Stimulated activated CD8-positive, alpha-beta memory T cell treated with anti-CD3 and anti-CD28 coated beads, Interleukin-2, amount 100 ng/mL, for 48 hours (primary cell): ENCODE measurements at places on chromosomes 5 and 9.

DNA sequence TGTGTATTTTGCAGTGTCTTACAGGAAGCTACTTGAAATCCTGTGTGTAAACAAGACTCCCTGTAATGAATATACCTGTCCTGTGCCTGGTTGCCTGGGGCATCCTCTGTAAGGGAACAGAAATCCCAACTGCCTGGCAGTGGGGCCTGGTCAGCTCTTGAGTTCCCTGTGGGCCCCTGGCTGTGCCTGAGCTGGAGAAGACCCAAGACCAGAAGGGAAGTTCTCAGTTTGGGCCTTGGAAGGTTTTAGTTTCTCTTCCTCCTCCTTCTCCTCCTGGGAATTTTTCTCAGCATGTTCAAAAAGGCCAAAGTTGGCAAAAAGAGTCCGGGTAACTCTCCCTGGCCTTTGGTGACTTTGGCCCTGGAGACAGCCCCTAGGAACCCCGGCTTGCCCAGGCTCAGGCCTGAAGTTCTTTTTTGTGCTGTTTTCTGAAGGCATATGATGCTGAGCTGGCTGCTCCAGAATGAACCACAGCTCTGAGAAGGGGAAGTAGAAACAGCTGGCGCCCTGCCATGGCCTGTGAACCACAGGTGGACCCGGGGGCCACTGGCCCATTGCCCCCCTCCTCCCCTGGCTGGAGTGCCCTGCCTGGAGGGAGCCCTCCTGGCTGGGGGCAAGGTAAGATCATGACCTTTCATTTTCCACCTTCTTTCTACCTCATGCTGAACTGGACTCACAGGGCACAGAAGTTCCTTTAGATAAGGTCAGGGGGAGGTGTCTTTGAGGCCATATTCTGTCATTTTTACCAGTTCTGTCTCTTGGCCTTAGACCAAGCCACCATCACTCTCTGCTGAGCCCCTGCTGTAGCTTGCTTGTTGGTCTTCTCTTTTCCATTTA is 5.8 kb downstream of the TMEM268 start:
- DNase-seq, result no peak

DNA sequence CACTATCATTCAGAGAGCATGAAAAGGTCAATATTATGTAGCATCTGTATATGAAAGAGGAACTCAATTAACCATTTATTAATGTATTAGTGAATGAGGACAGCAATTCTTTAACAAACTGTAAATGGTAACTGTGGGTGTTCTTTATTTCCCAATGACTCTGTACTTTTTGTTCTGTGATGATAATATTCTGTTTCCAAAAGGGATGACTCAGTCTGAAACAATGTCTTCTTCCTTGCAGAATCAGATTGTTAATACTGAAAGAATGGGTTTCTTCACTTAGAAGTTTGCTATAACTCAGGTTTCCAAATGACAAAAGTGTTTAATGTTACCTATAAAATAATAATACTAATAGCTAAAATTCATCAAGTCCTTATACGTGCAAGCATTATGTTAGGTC is 1518.7 kb upstream of the WWC1 start:
- no peak for DNase-seq

- DNase-seq, result no peak
These were observed 2.1 kb upstream of the CAMLG start for GRCh38 chr5:134736173-134736812.

GRCh38 chr5:21254161-21254560 is 1266.2 kb upstream of the CDH18 start:
- no peak for DNase-seq

- DNase-seq, result no peak
These were observed 22.9 kb upstream of the ASS1 start for GRCh38 chr9:130421802-130422276.

GRCh38 chr5:68548959-68549676 is 333.6 kb downstream of the PIK3R1 start:
- no peak for DNase-seq

GRCh38 chr5:17428176-17428800 is 69.7 kb upstream of the TAF11L2 start:
- DNase-seq, result no peak

GRCh38 chr5:127399068-127399467 is 108.5 kb downstream of the MEGF10 start:
- DNase-seq, result no peak

GRCh38 chr5:74136276-74136825 is 504.2 kb downstream of the ENC1 start:
- no peak for DNase-seq

DNA sequence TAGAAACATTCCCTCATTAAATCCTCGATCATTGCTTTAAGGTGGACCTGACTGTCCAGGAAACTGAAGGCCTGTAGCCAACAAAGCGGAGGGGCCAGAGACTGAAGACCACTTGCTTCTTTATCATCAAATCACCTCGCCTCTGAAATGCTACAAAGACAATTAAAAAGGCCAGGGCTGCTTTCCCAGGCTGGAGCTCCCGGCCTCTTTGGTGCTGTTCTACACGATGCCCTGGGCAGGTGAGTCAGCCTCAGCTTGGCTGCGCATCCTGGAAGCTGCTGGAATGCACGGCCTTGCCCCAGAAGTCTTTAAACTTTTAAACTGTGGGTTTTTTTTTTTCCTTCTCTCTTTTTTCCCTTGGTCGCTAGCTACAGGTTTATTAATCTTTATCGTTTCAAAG is 46.5 kb downstream of the SH3PXD2B start:
- DNase-seq, result no peak

DNA sequence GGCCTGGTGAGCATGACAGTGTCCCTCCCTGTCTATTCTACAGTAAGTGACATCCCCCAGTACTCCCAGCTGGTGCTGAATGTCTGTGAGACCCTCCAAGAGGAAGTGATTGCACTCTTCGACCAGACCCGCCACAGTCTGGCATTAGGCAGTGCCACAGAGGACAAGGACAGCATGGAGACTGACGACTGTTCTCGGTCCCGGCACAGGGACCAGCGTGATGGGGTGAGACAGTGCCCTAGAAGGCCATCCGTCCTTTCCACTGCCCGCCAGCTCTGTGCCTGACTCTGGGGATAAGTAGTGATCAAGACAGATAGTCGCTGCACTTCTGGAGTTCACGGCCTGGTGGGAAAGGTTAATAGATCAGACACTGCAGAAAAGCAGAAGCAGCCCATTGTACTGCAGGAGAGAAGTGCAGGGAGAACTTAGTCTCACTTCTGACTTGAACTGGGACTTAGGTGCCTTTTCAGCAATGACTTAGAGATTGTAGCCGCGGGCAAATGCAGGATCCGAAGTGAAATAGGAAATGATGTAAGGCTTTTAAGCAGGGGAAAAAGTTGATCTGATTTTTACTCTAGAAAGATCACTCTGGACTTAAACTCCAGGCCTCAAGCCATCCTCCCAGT is 28.4 kb downstream of the SH3GLB2 start:
- DNase-seq, result no peak

GRCh38 chr9:119101048-119101447 is 268.2 kb downstream of the BRINP1 start:
- DNase-seq, result no peak

DNA sequence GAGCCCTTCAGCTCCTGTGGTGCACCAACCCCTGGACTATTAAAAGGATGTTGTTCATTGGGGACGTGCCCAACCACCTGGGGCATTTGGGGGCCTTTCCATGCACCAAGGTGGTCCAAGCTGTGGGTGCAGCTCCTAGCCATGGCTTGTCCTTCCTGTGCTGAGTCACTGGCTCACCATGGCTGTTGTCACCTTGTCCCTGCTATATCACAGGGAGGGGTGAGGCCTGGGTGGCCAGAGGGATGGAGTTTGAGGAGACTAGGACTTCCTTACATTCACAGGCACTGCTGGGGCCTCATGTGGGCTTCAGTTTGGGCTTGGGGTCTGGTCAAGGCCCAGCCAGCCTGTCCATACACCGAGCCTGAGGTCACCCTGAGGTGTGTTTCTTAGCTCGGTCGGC is 45.5 kb downstream of the PHF2 start:
- DNase-seq, result no peak

GRCh38 chr5:141761-142160 is 49.5 kb upstream of the LRRC14B start:
- DNase-seq, result no peak

DNA sequence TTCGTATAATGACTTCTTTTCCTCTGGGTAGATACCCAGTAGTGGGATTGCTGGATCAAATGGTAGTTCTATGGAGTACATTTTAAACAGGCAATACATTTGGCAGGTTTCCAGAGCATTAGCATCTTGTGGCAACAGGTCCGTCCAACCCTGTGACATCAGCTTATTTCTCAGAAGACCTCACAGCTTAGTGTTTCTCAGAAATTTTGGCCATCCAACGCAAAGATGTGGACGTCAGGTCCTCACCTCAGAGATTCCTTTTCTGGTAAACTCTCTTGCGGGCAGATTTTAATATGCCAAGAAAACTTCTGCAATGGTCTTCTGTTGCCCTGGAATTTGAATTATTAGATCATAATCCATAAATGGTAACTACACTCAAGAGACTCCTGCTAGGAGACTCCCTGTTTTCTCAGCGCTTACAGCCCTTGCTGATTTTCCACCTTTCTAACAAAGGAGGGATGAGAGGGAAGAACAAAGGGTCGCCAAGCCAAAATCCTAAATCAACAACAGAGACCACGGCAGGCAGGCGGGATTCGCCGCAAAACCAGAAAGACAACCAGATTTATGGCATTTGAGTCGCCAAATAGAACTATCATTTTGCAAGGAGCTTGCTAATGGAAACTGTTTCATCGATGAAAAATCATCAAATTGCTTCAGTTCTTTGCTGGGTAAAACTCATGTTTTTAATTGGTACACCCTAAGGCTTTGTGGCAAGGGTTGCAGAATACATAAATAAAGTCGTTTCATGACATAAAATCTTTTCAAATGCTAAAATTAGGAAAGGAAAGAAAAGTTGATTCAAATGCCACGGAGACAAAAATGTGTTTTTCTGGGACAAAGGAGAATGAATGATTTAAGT is 34.1 kb upstream of the PLPP1 start:
- no peak for DNase-seq

- DNase-seq, result no peak
These were observed 117.6 kb upstream of the ANKRD55 start for GRCh38 chr5:56350597-56351170.

DNA sequence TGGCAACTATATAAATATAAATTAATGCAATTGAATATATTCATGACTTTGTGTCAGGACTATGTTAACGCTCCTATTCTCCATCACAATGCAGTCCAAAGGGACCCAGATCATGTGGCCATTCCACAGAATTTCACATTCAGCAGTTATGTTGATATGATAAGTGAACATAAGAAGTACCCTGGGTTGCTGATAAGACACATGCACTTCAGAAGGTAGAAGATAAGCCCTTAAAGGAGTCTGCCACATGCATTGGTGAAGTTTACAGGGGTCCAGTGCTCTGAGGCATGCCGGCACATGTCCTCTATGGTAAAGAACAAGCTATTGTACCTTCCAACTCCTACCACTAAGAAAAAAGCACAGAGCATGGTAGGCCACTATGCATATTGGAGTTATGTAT is 76.4 kb downstream of the PHAX start:
- no peak for DNase-seq

DNA sequence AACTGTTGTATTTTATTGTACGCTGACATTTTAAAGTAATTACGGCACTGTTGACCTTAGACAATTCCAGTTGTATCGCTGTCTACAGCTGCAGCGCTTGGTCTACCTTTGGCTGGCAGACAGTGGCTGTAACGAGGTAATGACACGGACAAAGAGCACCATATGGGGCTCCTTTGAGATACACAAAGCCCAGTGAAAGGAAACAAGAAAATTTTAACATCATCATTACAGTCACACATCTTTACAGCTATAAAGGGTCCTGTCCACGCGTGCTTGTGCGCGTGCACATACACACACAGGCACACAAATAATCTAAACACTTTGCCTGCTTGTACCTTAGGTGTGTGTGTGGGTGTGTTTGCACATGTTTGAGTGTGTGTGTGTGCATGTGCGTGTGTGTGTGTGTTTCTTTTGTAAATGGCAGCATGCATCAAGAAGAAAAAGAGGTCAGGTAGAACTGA is 946.0 kb downstream of the NR2F1-AS1 start:
- no peak for DNase-seq

DNA sequence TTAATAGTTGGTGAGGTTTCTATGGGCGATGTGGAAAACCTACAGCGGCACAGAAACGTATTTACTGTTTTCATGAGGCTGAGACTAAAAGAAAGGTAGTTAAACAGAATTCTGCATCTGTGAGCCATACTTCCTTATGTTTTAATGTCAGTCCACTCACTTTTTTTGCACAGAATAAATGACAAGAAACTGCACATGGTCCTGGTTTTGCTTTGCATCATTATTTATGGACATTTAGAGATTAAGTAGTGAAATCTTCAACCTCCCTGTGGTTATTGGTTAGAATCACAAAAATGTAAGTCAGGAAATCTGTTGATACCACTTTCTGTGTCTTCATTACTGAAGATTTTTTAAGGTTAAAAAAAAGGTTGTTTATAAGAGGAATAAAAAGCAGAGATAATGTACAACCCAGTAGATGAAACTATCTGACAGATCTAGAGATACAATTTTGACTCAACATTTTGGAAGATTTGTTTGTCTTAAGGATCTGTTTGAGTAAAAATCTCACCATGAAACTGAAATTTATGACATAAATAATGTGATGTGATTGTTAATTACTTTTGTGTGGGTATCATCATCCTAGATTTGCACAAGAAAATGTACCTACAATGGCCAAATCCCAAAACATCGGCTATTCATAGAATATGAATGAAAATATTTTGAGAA is 2.4 kb downstream of the PRR16 start:
- no peak for DNase-seq

DNA sequence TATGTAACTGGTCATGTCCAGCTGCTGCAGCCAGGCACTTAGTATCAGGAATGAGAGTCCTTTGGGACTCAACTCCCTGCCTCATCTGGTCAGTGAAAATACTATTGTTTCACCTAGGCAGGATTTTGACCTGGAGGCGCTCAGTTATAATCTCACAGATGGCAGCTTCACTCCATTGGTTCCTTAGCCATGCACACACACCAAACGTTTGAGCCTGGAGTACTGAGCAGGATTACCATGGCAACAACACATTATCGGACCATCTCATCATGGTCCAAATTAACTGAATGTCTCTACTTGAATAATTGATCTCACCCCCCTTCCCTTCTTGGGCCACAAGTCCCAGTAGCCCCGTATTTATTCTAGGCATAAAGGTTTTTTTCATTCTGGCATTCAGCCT is 15.0 kb upstream of the SREK1 start:
- no peak for DNase-seq

- no peak for DNase-seq
These were observed 1.3 kb upstream of the OR13J1 start for GRCh38 chr9:35871545-35871944.

GRCh38 chr5:68484307-68485068 is 268.9 kb downstream of the PIK3R1 start:
- no peak for DNase-seq
